ENCODE measurements at places on chromosomes 6 and 20. TPM values are rescaled to one million over a fixed set of nuclear protein-coding genes. Genes with fewer than 3 reads are reported as not detected.

Gene SPINT4
- total RNA-seq: not detected

Gene SNX5
- total RNA-seq: 116 TPM

Gene C20orf202
- not detected for total RNA-seq

Gene KIAA0408
- not detected for total RNA-seq

Gene TRIM10
- not detected for total RNA-seq

Gene CDSN
- 1.0 TPM for total RNA-seq

Gene YWHAB
- total RNA-seq: 194 TPM

Gene IL17F
- not detected for total RNA-seq

Gene EYS
- not detected for total RNA-seq

Gene CALHM5
- total RNA-seq: not detected

Gene LY6G6F
- not detected for total RNA-seq

Gene OPRM1
- total RNA-seq: not detected

Gene CASS4
- total RNA-seq: 0.15 TPM

Gene TTK
- total RNA-seq: 28.7 TPM

Gene CLDN20
- total RNA-seq: not detected

Gene SLC2A10
- total RNA-seq: 28.6 TPM

Gene SEL1L2
- total RNA-seq: not detected

Gene DYNLT2
- 1.4 TPM for total RNA-seq

Gene RGS17
- total RNA-seq: 0.70 TPM

Gene PLA2G7
- total RNA-seq: 0.68 TPM

Gene KCNG1
- total RNA-seq: 0.55 TPM

Measured in PC-9 (cell line).